WTC11 (cell line): ENCODE measurements at places on chromosomes 7 and 10. TPM values are rescaled to one million over a fixed set of nuclear protein-coding genes. Genes with fewer than 3 reads are reported as not detected.

The OR6B1 gene
- not detected in 3 replicates for total RNA-seq

The CDNF gene
- 0.27 to 1.4 TPM (median 0.41 TPM) in 3 replicates for total RNA-seq

The UCMA gene
- 1.0 to 1.9 TPM (median 1.5 TPM) in 3 replicates for total RNA-seq

The MRPS24 gene
- total RNA-seq, result 132 to 141 TPM (median 135 TPM) in 3 replicates

The SUN3 gene
- not detected in 3 replicates for total RNA-seq

The CALCR gene
- 0.81 to 1.3 TPM (median 1.2 TPM) in 3 replicates for total RNA-seq

The TMEM140 gene
- 0.11 to 0.14 TPM in 2 of 3 replicates, not detected in the other for total RNA-seq

The CLDN4 gene
- total RNA-seq, result 32.0 to 54.3 TPM (median 52.5 TPM) in 3 replicates

The CCDC172 gene
- 1.8 to 3.0 TPM (median 2.0 TPM) in 3 replicates for total RNA-seq

The JAKMIP3 gene
- total RNA-seq, result 1.2 to 1.7 TPM (median 1.4 TPM) in 3 replicates

The HHEX gene
- 4.5 to 4.8 TPM (median 4.8 TPM) in 3 replicates for total RNA-seq

The FAM24B gene
- 3.7 to 5.3 TPM (median 4.7 TPM) in 3 replicates for total RNA-seq
